ENCODE measurements at places on chromosomes 7 and 10. TPM values are rescaled to one million over a fixed set of nuclear protein-coding genes. Genes with fewer than 3 reads are reported as not detected.
A peak's percentile ranks its signal among the peaks of the same experiment; 100 is the strongest.

- no peak for DNase-seq
- no peak overlapping the region for H3K4me3 ChIP-seq
- no peaks in the 10 kb centered on the region for H3K4me1 ChIP-seq
Observed at GRCh38 chr7:112942981-112943380, 143.6 kb downstream of the GPR85 start.

DNA sequence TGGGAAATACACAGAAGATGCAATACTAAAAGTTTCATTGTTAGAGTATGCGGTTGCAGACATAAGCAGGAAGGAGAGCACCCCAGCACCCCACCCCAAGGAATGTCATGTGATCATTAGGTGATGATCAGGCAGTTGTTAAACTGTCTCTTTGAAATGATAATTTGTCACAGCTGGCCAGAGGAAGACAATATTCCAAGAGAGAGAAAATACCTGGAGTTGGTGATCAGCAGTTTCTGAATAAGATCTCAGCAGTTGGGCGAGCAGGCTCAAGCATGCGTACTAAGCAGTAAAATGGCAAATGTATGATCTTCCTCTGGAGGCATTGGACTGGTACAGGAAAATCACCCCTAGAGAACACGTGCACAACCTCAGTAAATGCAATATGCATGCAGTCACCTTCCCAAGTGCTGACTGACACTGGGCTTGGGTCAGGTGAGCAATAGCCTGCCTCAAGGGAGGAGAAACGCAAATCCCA is 250.1 kb upstream of the MBL2 start:
- no peaks in the 10 kb centered on the region for H3K36me3 ChIP-seq
- no peak overlapping the region for H3K4me3 ChIP-seq
- H3K27ac ChIP-seq: no peak overlapping the region
- no peaks in the 10 kb centered on the region for H3K27me3 ChIP-seq

DNA sequence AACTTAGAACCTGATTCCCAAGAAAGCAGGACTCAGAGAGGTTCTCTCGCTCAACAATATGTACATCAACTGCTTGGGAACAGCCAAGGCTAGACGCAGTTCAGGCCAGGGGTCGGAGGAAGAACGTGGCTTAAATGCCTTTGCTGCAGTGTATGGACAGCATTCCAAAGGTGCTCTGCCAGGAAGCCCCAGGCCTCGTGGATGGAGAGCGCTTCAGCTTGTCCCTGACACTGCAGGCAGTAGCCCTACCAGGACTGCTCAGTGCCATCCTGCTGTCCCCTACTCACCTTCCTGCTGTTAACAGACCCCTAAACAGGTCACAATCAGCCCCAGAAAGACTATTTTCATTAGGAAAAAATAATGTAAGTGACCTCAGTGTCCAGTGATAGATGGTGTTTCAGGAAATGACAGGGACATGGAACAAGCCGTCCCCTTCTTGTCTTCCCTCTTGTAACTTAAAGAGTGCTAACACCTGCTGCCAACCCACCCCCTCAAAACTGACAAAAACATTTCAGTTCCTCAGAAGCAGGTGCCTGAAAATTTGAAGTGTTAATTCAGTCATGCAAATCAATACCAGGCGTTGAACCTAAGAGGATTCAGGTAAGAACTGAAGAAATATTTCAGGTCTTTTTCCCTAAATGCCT is 16.5 kb downstream of the CREB3L2 start:
- H3K4me3 ChIP-seq: no peak overlapping the region
- peak; percentile 48 for DNase-seq
- H3K27me3 ChIP-seq: no peaks in the 10 kb centered on the region
- peak overlapping the region; percentile 95 for H3K27ac ChIP-seq
- H3K36me3 ChIP-seq: no peaks in the 10 kb centered on the region
- peaks cover 91% of the 10 kb centered on the region for H3K4me1 ChIP-seq

GRCh38 chr7:99006739-99007424 is 128.6 kb downstream of the TRRAP start:
- H3K4me1 ChIP-seq: no peaks in the 10 kb centered on the region
- H3K27me3 ChIP-seq: no peaks in the 10 kb centered on the region
- DNase-seq: no peak
- H3K27ac ChIP-seq: no peak overlapping the region
- no peak overlapping the region for H3K4me3 ChIP-seq

DNA sequence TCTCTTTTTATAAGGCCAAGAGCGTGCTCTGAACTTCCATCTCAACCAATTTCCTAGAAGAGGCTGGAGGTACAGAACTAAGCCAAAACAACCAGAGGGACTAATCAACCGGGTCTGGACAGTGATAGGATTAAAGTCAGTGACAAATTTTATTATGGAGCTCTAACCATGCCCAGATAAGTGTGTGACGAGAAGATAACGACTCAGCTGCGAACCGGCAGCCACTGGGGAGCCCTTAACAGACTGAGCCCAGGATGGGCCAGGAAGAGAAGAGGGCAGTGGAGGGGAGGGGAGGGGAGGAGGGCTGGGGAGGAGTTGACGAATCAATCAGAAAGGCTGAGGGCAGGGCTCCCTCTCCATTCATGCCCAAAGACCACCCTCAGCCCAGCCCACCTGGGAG is 119.9 kb downstream of the PLXNA4 start:
- H3K36me3 ChIP-seq: no peaks in the 10 kb centered on the region
- no peaks in the 10 kb centered on the region for H3K27me3 ChIP-seq
- DNase-seq: no peak
- H3K4me3 ChIP-seq: no peak overlapping the region

- DNase-seq: no peak
- H3K4me3 ChIP-seq: no peak overlapping the region
- H3K27me3 ChIP-seq: no peaks in the 10 kb centered on the region
- H3K27ac ChIP-seq: no peak overlapping the region
Observed at GRCh38 chr7:98178321-98178720, 32.9 kb upstream of the BHLHA15 start.

- peaks cover 59% of the 10 kb centered on the region for H3K27me3 ChIP-seq
- peaks cover 68% of the 10 kb centered on the region for H3K4me1 ChIP-seq
- peak overlapping the region; percentile 52 for H3K4me3 ChIP-seq
Observed at GRCh38 chr10:124091646-124092249, 1.6 kb downstream of the CHST15 start.

DNA sequence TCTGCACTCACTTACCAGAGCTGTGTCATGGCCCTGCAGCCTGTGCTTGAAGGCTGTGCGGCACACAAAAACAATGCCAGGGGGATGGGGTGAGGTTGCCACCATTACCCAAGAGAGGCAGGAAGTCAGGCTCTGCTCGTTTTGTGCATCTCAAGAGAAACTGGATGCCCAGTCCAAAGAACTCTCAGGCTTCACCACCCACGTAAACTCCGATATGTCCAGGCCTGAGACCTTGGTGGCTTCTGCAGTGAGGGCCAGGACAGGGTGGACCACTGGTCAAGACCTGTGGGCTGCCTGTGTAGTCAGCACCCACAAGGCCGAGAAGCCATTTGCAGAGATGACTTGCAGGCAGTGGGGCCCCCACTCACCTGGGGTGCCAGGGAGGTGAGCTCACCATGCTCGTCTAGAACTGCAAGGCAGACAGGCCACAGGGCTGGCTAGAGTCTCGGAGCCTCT is 54.7 kb upstream of the EBF3 start:
- H3K4me1 ChIP-seq: no peaks in the 10 kb centered on the region
- no peak overlapping the region for H3K4me3 ChIP-seq
- DNase-seq: no peak
- no peaks in the 10 kb centered on the region for H3K36me3 ChIP-seq
- H3K27me3 ChIP-seq: no peaks in the 10 kb centered on the region

TAS2R41 gene
- not detected for total RNA-seq

GLCCI1 gene
- total RNA-seq: 14.5 TPM

WEE2 gene
- not detected for total RNA-seq

PAPOLB gene
- not detected for total RNA-seq

SFRP5 gene
- total RNA-seq: 3.8 TPM

NPFFR1 gene
- 0.16 TPM for total RNA-seq

All from transverse colon (tissue), 4 donors.